ENCODE measurements at places on chromosomes 5 and 9. TPM values are rescaled to one million over a fixed set of nuclear protein-coding genes. Genes with fewer than 3 reads are reported as not detected.

Gene DNAJB5
- 44.0 TPM for total RNA-seq

Gene C9orf153
- 10.2 TPM for total RNA-seq

Gene DAP
- 48.1 TPM for total RNA-seq

Gene PKD2L2
- 2.0 TPM for total RNA-seq

Gene ASPN
- 0.12 TPM for total RNA-seq

DNA sequence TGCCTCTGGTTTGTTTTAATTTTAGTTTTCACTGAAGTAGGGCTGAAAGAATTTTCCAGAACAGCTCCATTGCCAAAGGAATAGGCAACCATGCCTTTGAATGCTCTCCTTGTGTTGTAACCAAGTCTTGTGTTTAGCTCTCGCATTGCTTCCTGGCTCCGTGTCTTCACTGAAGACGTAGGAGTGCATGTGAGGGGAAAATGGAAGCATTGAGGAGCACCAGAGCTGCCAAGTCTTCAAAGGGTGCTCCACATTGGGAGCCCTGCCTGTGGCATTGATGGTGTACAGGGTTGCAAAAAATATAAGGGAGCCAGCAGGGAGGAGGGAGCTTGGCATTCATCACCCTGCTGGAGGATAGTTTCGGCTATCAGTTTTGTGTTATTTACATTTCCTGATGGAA lies 86.6 kb downstream of the NTRK2 start:
- no peak for DNase-seq
- no peaks in the 10 kb centered on the region for H3K27me3 ChIP-seq
- H3K4me1 ChIP-seq, result no peaks in the 10 kb centered on the region
- no peak overlapping the region for H3K27ac ChIP-seq
- no peaks in the 10 kb centered on the region for H3K36me3 ChIP-seq

DNA sequence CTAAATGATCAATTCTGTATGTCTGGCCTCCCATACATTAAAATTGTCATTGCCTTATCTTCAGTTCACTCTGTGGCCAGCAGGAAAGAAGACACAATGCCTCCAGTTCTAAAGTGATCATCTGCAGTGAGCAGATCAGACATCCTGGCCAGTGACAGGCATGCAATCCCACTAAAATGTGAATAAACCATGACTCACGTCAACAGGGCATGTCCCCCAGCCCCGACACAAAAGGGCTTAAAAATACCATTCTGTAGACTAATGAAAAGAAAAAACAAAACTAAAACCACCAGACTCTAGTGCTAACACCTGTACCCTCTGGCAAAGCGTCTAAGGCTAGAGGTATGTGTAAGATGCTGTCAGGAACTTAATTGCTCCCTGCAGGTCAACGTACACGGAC lies 38.5 kb downstream of the DDX31 start:
- H3K4me1 ChIP-seq, result no peaks in the 10 kb centered on the region
- H3K36me3 ChIP-seq, result no peaks in the 10 kb centered on the region
- no peaks in the 10 kb centered on the region for H3K27me3 ChIP-seq
- no peak overlapping the region for H3K27ac ChIP-seq
- DNase-seq, result no peak

GRCh38 chr5:177453852-177454396 lies 7.3 kb downstream of the PRR7 start:
- peak overlapping the region; percentile 66 for H3K4me3 ChIP-seq
- H3K4me1 ChIP-seq, result peaks cover 14% of the 10 kb centered on the region
- no peaks in the 10 kb centered on the region for H3K27me3 ChIP-seq

- no peaks in the 10 kb centered on the region for H3K4me1 ChIP-seq
- DNase-seq, result no peak
- H3K36me3 ChIP-seq, result no peaks in the 10 kb centered on the region
- no peak overlapping the region for H3K4me3 ChIP-seq
Observed at GRCh38 chr9:100890321-100890720, 138.2 kb upstream of the PLPPR1 start.

GRCh38 chr5:113807427-113807991 lies 294.0 kb downstream of the YTHDC2 start:
- H3K27me3 ChIP-seq, result no peaks in the 10 kb centered on the region
- H3K27ac ChIP-seq, result peak overlapping the region; percentile 16
- no peak overlapping the region for H3K4me3 ChIP-seq
- H3K4me1 ChIP-seq, result peaks cover 10% of the 10 kb centered on the region
- DNase-seq, result peak; percentile 18

- H3K36me3 ChIP-seq, result no peaks in the 10 kb centered on the region
- H3K27ac ChIP-seq, result no peak overlapping the region
- H3K4me1 ChIP-seq, result no peaks in the 10 kb centered on the region
- no peak for DNase-seq
- H3K27me3 ChIP-seq, result no peaks in the 10 kb centered on the region
Observed at GRCh38 chr9:94685359-94685758, 41.1 kb upstream of the AOPEP start.

- H3K27me3 ChIP-seq, result no peaks in the 10 kb centered on the region
- no peak for DNase-seq
- H3K4me3 ChIP-seq, result no peak overlapping the region
- H3K27ac ChIP-seq, result no peak overlapping the region
Observed at GRCh38 chr5:27497491-27497890, 459.1 kb upstream of the CDH9 start.

DNA sequence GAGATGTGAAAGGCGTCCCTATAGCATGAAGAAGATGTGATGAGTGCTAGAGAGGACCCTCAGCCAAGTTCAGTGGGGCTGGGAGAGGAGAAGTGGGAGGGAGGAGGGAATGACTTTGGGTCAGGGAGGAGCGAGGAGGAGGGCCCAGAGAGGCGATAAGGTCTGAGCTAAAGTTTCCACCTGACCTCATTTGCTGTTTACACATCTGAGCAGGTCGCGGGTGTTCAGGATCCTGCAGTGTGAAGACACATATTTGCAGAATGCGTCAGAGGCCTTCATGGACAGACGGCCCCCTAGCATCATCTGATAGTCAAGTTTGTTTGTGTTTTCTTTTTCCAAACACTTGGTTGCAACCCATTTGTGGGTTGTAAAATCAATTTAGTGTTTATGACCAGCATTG lies 18.9 kb upstream of the IGFBPL1 start:
- H3K4me1 ChIP-seq, result no peaks in the 10 kb centered on the region
- no peak for DNase-seq
- no peak overlapping the region for H3K4me3 ChIP-seq

GRCh38 chr5:100889165-100889743 lies 13.8 kb downstream of the ST8SIA4 start:
- no peak overlapping the region for H3K27ac ChIP-seq
- no peak for DNase-seq
- no peaks in the 10 kb centered on the region for H3K27me3 ChIP-seq
- H3K4me3 ChIP-seq, result no peak overlapping the region

DNA sequence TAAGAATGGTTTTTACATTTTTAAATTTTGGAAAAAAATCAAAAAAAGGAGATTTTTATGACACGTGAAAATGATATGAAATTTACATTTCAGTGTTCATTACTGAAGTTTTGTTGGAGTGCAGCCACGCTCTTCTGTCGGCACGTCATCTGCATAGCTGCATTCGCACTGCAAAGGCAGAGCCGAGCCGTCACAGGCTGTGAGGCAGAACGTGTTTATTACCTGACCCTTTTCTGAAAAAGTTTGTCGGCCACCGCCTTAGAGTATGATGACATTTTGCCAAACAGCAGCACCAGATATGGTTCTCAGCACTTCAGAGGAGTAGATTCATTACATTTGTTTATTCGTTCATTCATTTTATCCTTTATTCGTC lies 24.1 kb downstream of the HRH2 start:
- no peaks in the 10 kb centered on the region for H3K36me3 ChIP-seq
- DNase-seq, result no peak
- H3K27ac ChIP-seq, result no peak overlapping the region
- no peak overlapping the region for H3K4me3 ChIP-seq
- peaks cover 4% of the 10 kb centered on the region for H3K4me1 ChIP-seq

DNA sequence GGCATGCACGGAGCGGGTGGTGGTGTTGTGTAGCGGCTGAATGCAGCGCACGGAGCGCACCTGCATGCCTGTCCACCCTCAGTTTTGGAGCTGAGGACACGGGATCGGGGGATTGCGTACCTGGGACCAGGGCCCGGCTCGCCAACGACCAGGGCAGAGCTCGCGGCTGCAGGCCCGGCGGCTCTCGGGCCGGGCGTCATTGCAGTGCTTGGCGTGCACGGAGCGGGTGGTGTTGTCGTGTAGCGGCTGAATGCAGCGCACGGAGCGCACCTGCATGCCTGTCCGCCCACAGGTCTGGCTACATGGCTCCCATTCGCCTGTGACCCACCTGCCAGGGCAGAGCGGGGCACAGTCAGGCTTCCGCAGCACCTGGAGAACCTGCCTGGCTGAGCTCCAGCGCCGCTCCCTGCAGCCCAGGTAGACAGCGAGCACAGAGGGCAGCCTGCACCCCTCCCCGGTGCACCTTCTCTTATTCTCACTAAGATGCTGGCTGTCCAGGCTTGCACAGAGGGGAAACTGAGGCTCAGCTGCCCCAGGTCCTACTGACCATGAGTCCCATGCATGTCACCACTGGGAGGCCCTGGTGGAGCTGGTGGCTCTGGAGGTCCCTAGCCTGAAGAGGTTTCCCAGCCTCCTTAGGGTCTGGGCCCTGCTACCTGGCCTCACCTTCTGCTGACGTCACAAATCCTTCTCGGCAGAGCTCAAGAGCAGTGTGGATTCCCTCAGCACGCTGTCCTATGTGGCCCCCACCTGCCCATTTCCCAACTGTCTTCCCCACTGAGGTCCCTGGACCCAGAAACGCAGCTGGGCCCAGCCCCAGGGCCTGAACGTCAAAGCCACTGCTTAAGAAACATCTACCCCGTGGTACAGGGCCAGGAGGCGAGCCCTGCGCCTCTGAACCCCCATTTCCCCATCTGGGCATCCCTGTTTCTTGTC lies 64.9 kb downstream of the ZNF354C start:
- H3K27me3 ChIP-seq, result no peaks in the 10 kb centered on the region
- DNase-seq, result no peak
- no peaks in the 10 kb centered on the region for H3K4me1 ChIP-seq
- H3K4me3 ChIP-seq, result no peak overlapping the region
- no peaks in the 10 kb centered on the region for H3K36me3 ChIP-seq

GRCh38 chr5:140038373-140038957 lies 4.6 kb downstream of the NRG2 start:
- no peaks in the 10 kb centered on the region for H3K36me3 ChIP-seq
- H3K4me1 ChIP-seq, result peaks cover 35% of the 10 kb centered on the region
- H3K4me3 ChIP-seq, result peak overlapping the region; percentile 30
- H3K27me3 ChIP-seq, result no peaks in the 10 kb centered on the region
- DNase-seq, result no peak

DNA sequence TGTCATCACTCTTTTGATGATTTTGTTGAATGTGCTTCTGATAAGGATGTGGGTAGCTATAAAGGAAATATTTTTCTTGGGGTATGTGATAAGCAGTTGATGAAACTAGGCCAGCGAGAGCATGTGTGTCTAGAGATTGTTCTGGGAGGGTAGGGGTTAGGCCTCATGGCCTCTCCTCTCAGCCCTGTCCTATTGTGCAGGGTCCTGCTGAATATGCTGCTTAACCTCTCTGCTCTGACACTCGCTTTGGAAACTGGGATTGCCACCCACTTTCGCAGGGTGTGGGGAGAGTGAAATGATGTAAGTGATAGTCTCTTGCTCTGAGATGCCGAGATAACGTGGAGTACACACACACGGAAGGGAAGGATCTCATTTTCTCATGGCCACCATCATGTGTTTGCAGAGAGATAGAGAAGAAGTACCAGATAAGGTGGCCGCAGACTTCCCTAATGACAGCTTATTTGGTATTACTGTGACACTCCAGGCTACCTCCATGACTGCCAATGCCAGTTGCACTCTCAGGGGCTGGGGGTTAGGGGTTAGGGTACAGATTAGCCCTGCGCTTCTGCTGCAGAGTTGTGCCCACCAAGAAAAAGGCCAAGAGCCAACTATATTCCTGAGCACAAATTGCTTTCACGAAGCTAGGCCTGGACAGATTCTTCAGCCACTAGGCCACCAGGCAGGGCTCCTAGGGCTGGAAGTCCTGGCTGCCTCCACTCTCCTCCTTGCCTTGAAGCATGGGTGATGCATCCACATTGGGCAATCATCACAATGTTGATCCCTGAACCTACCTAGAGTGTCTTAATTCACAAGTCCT lies 25.2 kb upstream of the TNFAIP8 start:
- no peak overlapping the region for H3K27ac ChIP-seq
- no peak for DNase-seq
- H3K36me3 ChIP-seq, result no peaks in the 10 kb centered on the region
- no peaks in the 10 kb centered on the region for H3K27me3 ChIP-seq
- no peak overlapping the region for H3K4me3 ChIP-seq

- H3K27ac ChIP-seq, result no peak overlapping the region
- no peaks in the 10 kb centered on the region for H3K36me3 ChIP-seq
- no peaks in the 10 kb centered on the region for H3K27me3 ChIP-seq
- H3K4me1 ChIP-seq, result peaks cover under 1% of the 10 kb centered on the region
- no peak for DNase-seq
- H3K4me3 ChIP-seq, result no peak overlapping the region
Observed at GRCh38 chr9:90137801-90138200, 504.8 kb downstream of the DIRAS2 start.

- H3K27me3 ChIP-seq, result no peaks in the 10 kb centered on the region
- H3K27ac ChIP-seq, result no peak overlapping the region
- H3K4me1 ChIP-seq, result no peaks in the 10 kb centered on the region
- H3K36me3 ChIP-seq, result no peaks in the 10 kb centered on the region
- no peak for DNase-seq
- no peak overlapping the region for H3K4me3 ChIP-seq
Observed at GRCh38 chr5:155260798-155261197, 247.2 kb downstream of the KIF4B start.

DNA sequence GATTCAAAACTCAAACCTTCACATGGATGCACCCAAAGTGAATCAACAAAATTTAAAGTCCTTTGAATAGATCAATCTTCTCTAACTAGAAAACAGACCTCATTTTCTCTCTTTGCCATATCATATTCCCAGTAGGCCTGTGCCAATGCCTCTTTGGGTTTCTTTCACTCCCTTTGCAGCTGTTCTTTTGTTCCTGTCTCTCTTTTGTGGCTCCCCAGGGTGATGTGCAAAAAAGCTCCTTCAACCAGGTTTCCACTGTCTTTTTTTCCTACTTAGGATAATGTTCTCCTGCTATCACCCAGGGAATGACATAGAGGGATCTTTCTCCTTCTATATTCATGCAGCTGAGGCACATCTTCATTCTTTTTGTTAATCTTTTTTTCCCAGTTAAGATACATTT lies 54.6 kb downstream of the MARCHF3 start:
- no peaks in the 10 kb centered on the region for H3K27me3 ChIP-seq
- no peaks in the 10 kb centered on the region for H3K36me3 ChIP-seq
- no peak overlapping the region for H3K4me3 ChIP-seq
- no peaks in the 10 kb centered on the region for H3K4me1 ChIP-seq

DNA sequence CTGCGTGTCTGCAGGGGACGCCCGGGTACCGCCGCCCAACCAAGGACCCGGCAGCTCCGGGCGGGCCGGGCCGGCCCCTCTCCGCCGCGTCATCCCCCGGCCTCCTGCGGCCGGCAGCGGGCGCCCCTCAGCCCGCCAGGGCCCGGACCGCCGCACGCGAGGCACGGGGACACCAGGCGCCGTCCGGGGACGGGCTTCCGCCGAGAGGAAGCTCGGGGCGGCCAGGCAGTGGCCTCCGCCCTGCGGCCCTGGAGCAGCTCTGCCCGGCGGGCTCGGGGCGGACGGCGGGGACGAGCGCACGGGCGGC lies 373 bp downstream of the FBXW5 start:
- peak overlapping the region; percentile 74 for H3K27ac ChIP-seq
- H3K4me1 ChIP-seq, result peaks cover 39% of the 10 kb centered on the region
- H3K36me3 ChIP-seq, result no peaks in the 10 kb centered on the region
- DNase-seq, result no peak

GRCh38 chr9:37172557-37172956 lies 52.2 kb downstream of the ZCCHC7 start:
- no peaks in the 10 kb centered on the region for H3K36me3 ChIP-seq
- no peak overlapping the region for H3K27ac ChIP-seq
- no peaks in the 10 kb centered on the region for H3K27me3 ChIP-seq
- H3K4me1 ChIP-seq, result no peaks in the 10 kb centered on the region
- no peak for DNase-seq
